Cardiac muscle cell (in vitro differentiated cells and primary cell): ENCODE measurements at places on chromosomes 2 and 18. TPM values are rescaled to one million over a fixed set of nuclear protein-coding genes. Genes with fewer than 3 reads are reported as not detected.

- H3K27me3 ChIP-seq = no peaks in the 10 kb centered on the region
- no peak overlapping the region for H3K27ac ChIP-seq
- H3K4me1 ChIP-seq = no peaks in the 10 kb centered on the region
- no peaks in the 10 kb centered on the region for H3K36me3 ChIP-seq
- H3K4me3 ChIP-seq = no peak overlapping the region
Measured at GRCh38 chr2:104332731-104333130, 521.2 kb upstream of the POU3F3 start.

DNA sequence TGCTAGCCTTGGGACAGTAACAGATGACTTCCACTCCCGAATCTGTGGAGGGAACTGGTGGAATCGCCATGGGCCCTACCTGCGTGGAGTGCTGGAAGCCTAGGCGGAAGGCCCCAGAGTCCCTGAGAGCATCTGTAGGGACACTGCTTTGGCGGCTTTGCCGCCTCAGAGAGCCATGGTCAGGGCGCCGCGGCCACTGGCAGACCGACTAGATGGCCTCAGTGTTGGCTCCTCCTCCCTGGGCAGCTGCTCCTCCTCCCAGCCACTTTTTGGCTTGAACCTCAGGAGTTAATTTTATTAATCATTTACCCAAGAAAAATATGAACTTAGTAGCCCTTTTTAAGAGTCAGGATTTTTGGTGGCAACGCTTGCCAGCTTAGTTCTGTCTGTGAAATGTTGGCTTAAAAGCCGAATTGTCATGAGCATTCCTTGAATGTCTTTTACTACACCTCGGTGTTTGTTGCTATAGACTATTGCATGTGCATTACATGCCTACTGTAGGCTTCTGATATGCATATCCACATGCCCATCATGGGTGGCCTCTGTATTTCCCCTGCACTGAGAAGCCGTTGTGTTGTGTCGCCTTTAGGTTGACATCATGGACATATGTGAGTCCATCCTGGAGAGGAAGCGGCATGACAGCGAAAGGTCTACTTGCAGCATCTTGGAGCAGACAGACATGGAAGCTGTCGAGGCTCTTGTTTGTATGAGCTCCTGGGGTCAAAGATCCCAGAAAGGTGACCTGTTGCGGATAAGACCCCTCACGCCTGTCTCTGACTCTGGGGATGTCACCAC lies 2.4 kb downstream of the KLF11 start:
- H3K36me3 ChIP-seq = peaks cover 9% of the 10 kb centered on the region
- H3K4me3 ChIP-seq = no peak overlapping the region
- H3K27me3 ChIP-seq = no peaks in the 10 kb centered on the region
- no peaks in the 10 kb centered on the region for H3K4me1 ChIP-seq

- no peaks in the 10 kb centered on the region for H3K27me3 ChIP-seq
- no peak overlapping the region for H3K27ac ChIP-seq
- H3K4me3 ChIP-seq = no peak overlapping the region
- DNase-seq = no peak
- H3K36me3 ChIP-seq = no peaks in the 10 kb centered on the region
Measured at GRCh38 chr2:234874347-234875046, 77.3 kb upstream of the SH3BP4 start.

- H3K27me3 ChIP-seq = peaks cover 44% of the 10 kb centered on the region
- H3K4me3 ChIP-seq = no peak overlapping the region
- H3K27ac ChIP-seq = no peak overlapping the region
- no peaks in the 10 kb centered on the region for H3K36me3 ChIP-seq
- no peaks in the 10 kb centered on the region for H3K4me1 ChIP-seq
Measured at GRCh38 chr2:241542278-241542605, 16.3 kb upstream of the BOK start.

Gene TEKT4
- total RNA-seq = not detected in 2 replicates

Gene SMAD4
- 69.4 and 72.4 TPM in 2 replicates for total RNA-seq

- no peaks in the 10 kb centered on the region for H3K4me1 ChIP-seq
- no peaks in the 10 kb centered on the region for H3K36me3 ChIP-seq
- peaks cover 33% of the 10 kb centered on the region for H3K27me3 ChIP-seq
- H3K4me3 ChIP-seq = no peak overlapping the region
Measured at GRCh38 chr2:10487081-10487740, 39.1 kb upstream of the ODC1 start.

Gene TMEM17
- 1.8 and 3.2 TPM in 2 replicates for total RNA-seq

- H3K27ac ChIP-seq = no peak overlapping the region
- H3K4me1 ChIP-seq = no peaks in the 10 kb centered on the region
- H3K36me3 ChIP-seq = no peaks in the 10 kb centered on the region
- no peaks in the 10 kb centered on the region for H3K27me3 ChIP-seq
Measured at GRCh38 chr2:233856184-233856583, 1.8 kb upstream of the HJURP start.

Gene SCYGR6
- total RNA-seq = not detected in 2 replicates

- no peaks in the 10 kb centered on the region for H3K27me3 ChIP-seq
- H3K4me1 ChIP-seq = no peaks in the 10 kb centered on the region
- no peaks in the 10 kb centered on the region for H3K36me3 ChIP-seq
Measured at GRCh38 chr2:88187927-88188326, 17.8 kb downstream of the THNSL2 start.
